GM23338 (cell line): ENCODE measurements at places on chromosomes 11 and 22. TPM values are rescaled to one million over a fixed set of nuclear protein-coding genes. Genes with fewer than 3 reads are reported as not detected.

CCDC34 gene
- 7.4 and 10.1 TPM in 2 replicates for total RNA-seq

INPP5J gene
- total RNA-seq = 11.2 and 14.5 TPM in 2 replicates

SHISAL1 gene
- 3.4 and 4.3 TPM in 2 replicates for total RNA-seq

RTN4RL2 gene
- total RNA-seq = 15.9 and 16.1 TPM in 2 replicates

RAG2 gene
- not detected in 2 replicates for total RNA-seq

UCP3 gene
- total RNA-seq = 0.21 TPM in 1 of 2 replicates, not detected in the other

RPS6KB2 gene
- 41.3 and 48.2 TPM in 2 replicates for total RNA-seq

GGTLC2 gene
- total RNA-seq = not detected in 2 replicates

MOV10L1 gene
- 0.62 and 0.73 TPM in 2 replicates for total RNA-seq

IGSF22 gene
- total RNA-seq = not detected in 2 replicates

OR4X2 gene
- not detected in 2 replicates for total RNA-seq

HBE1 gene
- 1.0 TPM in 1 of 2 replicates, not detected in the other for total RNA-seq

TRPM5 gene
- not detected in 2 replicates for total RNA-seq

MS4A8 gene
- not detected in 2 replicates for total RNA-seq

GGT1 gene
- 4.5 and 7.4 TPM in 2 replicates for total RNA-seq

MS4A15 gene
- total RNA-seq = not detected in 2 replicates

DTX4 gene
- total RNA-seq = 13.8 and 14.7 TPM in 2 replicates

CNTF gene
- 1.8 and 1.9 TPM in 2 replicates for total RNA-seq

FAM118A gene
- total RNA-seq = 20.3 and 22.0 TPM in 2 replicates

OR8G5 gene
- total RNA-seq = not detected in 2 replicates

PARVG gene
- total RNA-seq = 0.14 TPM in 1 of 2 replicates, not detected in the other

SMC1B gene
- not detected in 2 replicates for total RNA-seq

DDTL gene
- total RNA-seq = 1.5 and 2.1 TPM in 2 replicates
